Posterior vena cava (tissue), 2 donors: ENCODE measurements at places on chromosomes 7 and 10. TPM values are rescaled to one million over a fixed set of nuclear protein-coding genes. Genes with fewer than 3 reads are reported as not detected.
A peak's percentile ranks its signal among the peaks of the same experiment; 100 is the strongest.

GRCh38 chr7:131241386-131241785 is 86.3 kb upstream of the MKLN1 start:
- DNase-seq: no peak

- DNase-seq: peak; percentile 72
Observed at GRCh38 chr10:124447751-124448466, 1.9 kb downstream of the NKX1-2 start.

- DNase-seq: no peak
Observed at GRCh38 chr10:128096486-128097199, 29.6 kb downstream of the MKI67 start.

GRCh38 chr10:102398172-102399020 is 2.9 kb downstream of the NFKB2 start:
- DNase-seq: no peak

DNA sequence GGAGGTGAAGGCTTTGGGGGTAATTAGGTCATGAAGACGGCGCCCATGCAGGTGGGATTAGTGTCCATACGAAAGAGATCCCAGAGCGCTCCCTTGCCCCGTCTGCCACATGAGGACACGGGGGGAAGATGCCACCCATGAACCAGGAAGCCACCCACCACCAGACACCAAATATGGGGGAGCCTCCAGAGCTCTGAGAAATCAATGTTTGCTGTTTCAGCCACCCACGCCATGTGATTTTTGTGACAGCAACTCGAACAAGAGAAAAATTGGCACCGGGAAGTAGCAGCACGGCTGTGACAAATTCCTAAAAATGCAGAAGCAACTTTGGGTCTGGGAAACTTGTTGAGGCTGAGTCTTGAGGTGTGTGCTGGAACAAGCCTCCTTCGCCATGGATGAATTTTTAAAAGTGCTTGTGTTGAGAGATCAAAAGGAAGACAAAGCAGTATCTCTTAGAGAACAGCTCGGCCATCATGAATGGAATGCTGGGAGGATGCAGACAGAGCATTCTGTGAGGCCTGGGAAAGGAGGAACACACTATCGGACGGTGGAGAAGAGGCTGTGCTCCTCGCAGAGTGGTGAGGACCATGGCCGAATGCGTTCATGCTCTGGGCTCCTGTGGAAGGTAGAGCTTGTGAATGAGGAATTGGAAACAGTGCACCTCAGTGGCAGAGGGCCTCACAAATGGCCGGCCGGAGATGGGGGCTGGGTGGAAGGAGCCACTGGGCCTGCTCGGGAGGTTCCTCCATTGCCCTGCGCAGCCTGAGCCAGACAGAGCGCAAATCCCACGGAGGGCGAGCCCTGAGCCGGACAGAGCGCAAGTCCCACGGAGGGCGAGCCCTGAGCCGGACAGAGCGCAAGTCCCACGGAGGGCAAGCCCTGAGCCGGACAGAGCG is 277.5 kb downstream of the PTPRN2 start:
- no peak for DNase-seq

- DNase-seq: no peak
Observed at GRCh38 chr10:48251152-48251524, 23.4 kb downstream of the FRMPD2 start.

- no peak for DNase-seq
Observed at GRCh38 chr10:90470966-90471365, 386.9 kb downstream of the HTR7 start.

- peak; percentile 42 for DNase-seq
Observed at GRCh38 chr10:125012851-125013528, 71.1 kb downstream of the ZRANB1 start.

DNA sequence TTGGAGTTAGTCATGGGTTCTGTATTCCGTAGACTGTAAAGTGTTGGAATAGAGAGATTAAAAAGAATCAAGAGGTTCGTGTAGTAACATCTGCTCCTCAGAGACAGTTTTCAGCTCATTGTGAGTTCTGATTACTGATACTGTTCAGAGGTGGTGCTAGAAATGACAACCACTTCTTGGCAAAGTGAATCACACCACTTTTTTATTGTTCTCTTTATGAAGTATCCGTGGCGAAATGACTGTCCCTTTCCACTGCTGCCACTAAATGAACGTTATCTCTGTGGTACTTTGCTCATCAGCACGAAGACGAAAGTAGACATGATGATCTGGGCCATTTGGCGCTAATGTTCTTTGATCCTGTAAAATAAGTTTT is 860 bp downstream of the RPP30 start:
- no peak for DNase-seq

DNA sequence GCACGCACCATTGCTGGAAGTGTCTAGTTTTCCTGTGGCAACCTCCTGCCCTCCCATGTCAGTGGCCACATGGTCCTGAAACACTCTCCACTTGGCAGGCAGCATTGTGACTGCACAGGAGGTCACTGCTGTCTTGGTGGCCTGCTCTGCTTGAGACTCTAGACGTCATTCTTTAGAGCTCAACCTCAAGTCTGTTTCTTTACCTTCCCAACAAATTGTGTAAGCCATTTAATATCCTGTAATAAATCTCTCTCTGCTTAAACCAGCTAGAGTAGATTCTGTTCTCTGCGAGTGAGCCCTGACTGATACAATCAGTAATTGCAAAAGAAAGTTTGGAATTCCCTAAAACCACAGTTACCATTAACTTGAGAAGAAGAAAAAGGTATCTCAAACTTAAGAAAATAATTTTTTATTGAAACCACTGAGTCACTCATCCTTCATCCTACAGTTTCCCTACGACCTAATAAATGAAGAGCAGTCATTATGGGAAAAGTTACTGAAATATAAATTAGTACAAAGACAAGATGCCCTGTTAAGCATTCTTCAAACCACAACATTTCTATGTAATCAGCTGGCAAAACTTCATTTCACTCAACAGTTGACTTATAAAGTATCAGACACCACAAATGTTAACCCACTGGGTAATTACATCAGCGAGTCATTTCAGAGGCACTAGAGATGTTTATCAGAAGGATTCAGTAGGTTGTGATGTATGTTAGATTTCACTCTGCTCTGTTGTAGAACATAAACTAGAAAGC is 18.0 kb downstream of the SLC25A13 start:
- DNase-seq: no peak

The GATA3 gene
- 1.00 TPM for total RNA-seq

The MINDY4 gene
- total RNA-seq: 18.4 TPM

The MYPN gene
- 0.23 TPM for total RNA-seq

The FKBP9 gene
- 129 TPM for total RNA-seq

The CDCA7L gene
- 3.3 TPM for total RNA-seq

The SLC29A4 gene
- 0.90 TPM for total RNA-seq

The HOGA1 gene
- total RNA-seq: 4.1 TPM

The ANKRD26 gene
- total RNA-seq: 6.8 TPM

The TUBAL3 gene
- total RNA-seq: not detected
